ENCODE measurements at places on chromosomes 2 and 18.
A peak's percentile ranks its signal among the peaks of the same experiment; 100 is the strongest.

- DNase-seq: no peak
Measured at GRCh38 chr18:45521777-45522176, 93.5 kb upstream of the SLC14A2 start.

GRCh38 chr18:46264255-46264654, 160.1 kb downstream of the HAUS1 start:
- DNase-seq: no peak

GRCh38 chr2:76197428-76197827, 486.7 kb upstream of the GCFC2 start:
- DNase-seq: no peak

GRCh38 chr18:78875016-78875777, 104.4 kb upstream of the SALL3 start:
- DNase-seq: no peak

GRCh38 chr2:152415231-152415642, 80.3 kb downstream of the FMNL2 start:
- no peak for DNase-seq

GRCh38 chr18:79681484-79682387, 2.1 kb downstream of the CTDP1 start:
- DNase-seq: no peak

- DNase-seq: peak; percentile 38
Measured at GRCh38 chr2:71548646-71549425, 95.5 kb downstream of the DYSF start.

GRCh38 chr2:85852937-85853498, 35.8 kb downstream of the ST3GAL5 start:
- peak; percentile 35 for DNase-seq

DNA sequence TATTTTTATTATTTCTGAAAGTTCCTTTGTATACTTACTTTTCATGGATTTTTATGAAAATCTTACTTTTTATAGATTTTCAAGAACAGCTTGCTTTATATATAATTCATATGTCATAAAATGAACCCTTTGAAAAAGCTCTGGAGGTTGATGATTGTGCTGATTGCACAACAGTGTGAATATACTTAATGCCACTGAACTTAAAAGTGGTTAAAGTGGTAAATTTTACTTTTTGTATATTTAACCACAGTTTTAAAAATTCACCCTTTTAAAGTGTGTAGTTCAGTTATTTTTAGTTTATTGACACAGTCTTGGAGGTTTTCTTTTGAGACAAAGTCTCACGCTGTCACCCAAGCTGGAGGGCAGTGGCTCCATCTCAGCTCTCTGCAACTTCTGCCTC, 8.4 kb downstream of the SANBR start:
- DNase-seq: no peak

DNA sequence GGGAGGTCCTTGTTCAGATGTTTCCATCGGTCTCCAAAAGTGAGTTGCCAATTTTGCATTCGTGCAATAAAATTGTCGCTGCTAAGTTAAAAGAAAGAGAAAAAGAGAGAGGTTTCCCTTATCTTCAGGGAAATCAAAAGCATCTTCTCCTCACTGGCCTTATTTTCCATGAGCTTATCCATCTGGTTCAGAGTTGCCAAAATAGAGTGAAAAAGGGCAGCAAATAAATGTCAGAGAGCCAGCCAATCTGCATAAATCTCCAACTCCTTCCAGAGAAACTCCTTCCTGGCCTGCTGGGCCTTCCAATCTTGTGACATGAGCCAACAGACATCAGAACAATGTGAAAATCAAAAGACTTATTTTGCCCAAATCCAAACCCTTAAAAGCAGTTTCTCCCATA, 28.4 kb downstream of the PAX3 start:
- DNase-seq: no peak

DNA sequence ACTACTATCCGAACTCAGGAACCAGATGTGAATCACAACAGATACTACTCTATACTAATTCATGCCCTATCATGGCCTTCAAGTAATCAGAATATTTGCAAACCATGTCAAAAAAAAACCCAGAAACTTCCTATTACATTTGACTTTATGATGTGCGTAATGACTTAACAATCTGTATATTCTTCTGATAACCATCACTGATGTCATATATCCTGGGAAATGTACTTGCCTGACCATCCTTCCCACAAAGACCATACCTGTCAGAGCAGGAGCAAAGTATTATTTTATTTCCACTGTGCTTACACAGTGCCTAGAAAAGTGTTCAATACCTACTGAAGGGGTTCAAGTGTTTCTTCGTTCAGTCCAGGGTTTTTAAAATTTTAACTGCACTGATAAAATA, 27.5 kb downstream of the PPP4R1 start:
- DNase-seq: no peak

DNA sequence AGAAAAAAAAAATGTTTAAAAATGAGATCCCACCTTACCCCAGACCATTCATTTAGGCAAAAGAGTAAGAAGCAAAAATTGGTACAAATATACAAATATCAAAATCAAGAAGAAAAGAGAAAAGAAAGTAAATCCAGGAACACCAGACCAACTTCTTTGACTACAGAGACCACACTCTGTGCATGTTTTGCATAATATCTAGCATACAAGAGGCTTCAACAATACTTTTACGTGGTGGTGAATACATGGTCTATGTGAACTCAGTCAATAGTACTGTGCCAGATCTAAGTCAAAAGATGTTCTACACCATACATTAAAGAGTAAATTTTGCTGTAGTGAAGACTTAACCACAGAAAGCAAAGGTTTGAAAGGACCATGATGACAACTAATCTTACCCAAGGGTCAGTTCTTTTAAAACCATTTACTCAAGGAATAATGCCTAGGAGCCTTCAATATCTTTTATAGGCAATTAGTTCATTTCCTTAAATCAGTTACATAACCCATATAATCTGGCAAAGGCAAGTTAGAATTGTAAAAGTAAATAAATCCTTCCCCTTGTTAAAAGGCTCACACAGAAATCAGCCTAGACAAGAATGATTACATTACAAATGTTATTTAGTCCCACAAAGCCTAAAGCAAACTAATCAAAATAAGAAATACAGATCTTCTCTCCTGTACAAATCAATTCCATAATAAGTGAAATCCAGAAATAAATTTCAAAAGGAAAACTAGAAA, 115.2 kb downstream of the EXOC6B start:
- no peak for DNase-seq

DNA sequence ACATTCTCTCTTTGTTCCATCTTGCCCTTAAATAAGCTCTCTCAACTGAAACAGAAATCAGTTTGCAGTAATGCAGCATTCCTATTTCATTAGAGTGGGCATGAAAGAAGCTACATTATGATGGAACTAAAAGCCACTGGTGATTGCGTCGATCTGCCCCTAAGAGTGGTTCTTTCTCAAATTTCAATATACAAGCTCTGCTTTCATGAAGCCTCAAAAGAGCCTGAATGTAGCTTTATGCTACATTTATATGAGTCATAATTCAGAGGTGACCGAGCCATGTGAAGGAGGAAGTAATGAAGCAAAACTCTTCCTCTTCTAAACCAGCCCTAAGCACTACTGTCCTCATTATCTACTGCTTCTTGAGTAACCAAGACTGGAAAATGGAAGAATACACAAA, 64.8 kb upstream of the CYTIP start:
- no peak for DNase-seq

GRCh38 chr2:58731488-58731869, 490.4 kb upstream of the FANCL start:
- DNase-seq: no peak

DNA sequence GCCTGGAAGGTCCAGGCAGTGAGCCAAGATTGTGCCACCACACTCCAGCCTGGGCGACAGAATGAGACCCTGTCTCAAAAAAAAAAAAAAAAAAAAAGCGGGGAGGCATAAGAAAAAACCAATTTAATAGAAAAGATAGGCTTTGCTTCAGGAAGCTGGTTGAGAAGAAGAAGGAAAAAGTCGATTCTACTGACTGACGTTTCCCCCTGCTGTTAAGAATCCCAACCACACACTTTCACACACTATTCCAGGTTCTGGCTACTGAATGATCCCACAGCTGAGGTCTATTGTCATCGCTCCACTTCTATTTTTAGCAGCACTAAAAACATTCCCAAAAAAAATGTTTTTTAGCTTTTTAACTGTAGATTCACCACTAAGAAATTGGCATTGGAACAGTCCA, 6.7 kb upstream of the CHCHD5 start:
- DNase-seq: no peak

Data from stimulated activated CD8-positive, alpha-beta memory T cell treated with anti-CD3 and anti-CD28 coated beads, Interleukin-4, amount 100 ng/mL, for 1 hour (primary cell).